ENCODE measurements at places on chromosomes 4 and X. TPM values are rescaled to one million over a fixed set of nuclear protein-coding genes. Genes with fewer than 3 reads are reported as not detected.

The MAGEA8 gene
- not detected for total RNA-seq

The ANOS1 gene
- total RNA-seq, result not detected

The HERC6 gene
- 12.5 TPM for total RNA-seq

The ADH1A gene
- not detected for total RNA-seq

The PNMA3 gene
- 1.2 TPM for total RNA-seq

The NEIL3 gene
- total RNA-seq, result 18.3 TPM
